ENCODE measurements at places on chromosomes 3 and 15.
A peak's percentile ranks its signal among the peaks of the same experiment; 100 is the strongest.

- no peak for DNase-seq
Measured at GRCh38 chr3:119331661-119332060, 37.5 kb downstream of the ARHGAP31 start.

DNA sequence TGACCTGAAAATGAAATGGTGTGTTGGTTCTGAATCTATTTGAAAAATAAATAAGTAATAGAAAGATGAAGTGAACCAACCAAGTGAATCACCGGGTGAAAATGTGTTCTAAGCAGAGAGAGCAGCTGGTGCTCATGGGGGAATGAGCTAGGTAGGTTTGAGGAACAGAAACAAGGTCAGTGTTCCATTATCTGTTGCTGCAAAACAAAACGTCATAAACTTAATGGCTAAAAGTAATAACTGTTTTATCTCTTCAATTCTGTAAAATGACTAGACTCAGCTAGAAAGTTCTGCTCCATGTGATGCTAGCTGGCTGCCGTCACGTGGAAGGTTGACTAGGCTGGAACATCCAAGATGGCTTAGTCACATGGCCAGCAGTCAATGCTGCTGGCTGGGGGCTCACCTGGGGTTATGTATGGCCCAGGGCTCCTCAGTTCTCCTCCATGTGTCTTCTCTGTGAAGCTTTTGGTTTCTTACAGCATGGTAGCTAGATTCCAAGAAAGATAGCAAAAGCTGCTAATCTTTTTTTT is 13.3 kb upstream of the SH3BP5 start:
- DNase-seq: no peak

DNA sequence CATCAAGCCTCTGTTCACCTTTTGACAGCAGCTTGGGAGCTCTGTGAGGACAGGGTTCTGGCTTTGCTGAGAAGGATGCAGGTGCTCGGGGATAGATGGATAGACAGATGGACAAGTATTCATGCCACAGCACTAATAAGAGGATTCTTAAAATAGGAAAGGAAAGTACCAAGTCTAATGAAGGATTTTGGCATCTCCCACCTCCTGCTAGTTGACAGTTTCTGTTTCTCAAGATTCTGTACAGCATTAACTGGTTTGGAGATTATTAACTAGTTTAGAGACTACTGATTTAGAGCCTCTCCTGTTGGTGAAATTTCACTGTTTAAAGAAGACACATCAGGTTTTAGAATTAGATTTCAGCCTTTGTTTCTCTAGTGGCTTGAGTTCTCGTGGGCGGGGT is 152.3 kb downstream of the CACNA1D start:
- DNase-seq: no peak

- DNase-seq: no peak
Measured at GRCh38 chr3:109643590-109643989, 306.2 kb upstream of the DPPA4 start.

GRCh38 chr15:84904419-84904818 is 20.0 kb downstream of the SLC28A1 start:
- no peak for DNase-seq

DNA sequence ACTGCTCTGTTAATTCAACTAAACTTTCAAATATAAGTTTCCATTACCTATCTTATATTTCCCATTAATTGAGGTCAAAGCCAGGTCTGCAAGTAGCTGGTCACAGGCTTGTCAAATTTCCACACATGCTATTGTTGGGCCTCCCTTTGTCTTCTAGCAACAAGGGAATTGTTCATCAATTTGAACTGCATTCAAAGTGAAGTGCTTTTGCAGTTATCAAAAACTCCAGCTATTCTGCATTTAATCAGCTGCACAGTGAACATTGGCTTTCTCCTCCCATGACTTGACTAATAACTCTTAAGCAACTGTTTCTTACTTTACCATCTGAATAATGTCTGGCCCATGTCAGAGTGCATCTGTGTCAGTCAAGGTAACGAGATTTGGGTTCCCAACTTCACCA is 198.4 kb downstream of the KCNH8 start:
- DNase-seq: no peak

GRCh38 chr3:136671921-136672320 is 80.3 kb downstream of the STAG1 start:
- no peak for DNase-seq

- no peak for DNase-seq
Measured at GRCh38 chr15:23422946-23423708, 23.9 kb downstream of the GOLGA6L2 start.

DNA sequence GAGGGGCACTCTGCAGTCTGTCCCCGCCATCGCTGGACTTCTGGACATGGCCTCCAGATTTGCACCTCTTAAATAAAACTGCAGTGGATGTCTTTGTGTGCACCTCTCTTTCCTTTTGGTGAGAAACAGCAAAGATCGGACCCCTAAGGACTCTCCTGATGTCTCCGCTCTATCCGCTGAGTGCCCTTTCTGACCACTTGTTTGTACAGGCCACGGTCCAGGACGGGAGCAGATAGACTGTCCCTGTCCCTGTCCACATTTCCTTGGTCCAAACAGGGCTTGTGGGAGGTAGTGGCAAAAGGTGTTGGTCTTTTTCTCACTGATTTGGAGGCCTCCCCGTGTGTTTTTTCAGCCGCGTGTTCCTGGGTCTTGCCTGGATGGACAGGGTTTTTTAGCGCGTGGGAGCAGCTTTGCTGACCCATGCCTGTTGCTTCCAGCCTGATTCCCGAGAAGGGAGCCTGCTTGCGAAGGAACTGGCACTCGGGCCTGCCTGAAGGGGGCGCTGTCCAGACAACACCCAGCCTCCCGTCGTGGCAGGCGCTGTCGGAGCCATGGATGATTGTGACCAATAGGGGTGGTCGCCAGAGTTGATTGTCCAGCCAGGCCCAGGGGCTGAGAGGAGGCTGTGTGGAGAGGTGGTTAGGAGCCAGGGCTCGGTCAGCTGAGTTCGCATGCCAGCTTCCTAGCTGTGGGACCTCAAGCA is 13.2 kb upstream of the STAB1 start:
- no peak for DNase-seq

- DNase-seq: peak; percentile 50
Measured at GRCh38 chr3:158672215-158673176, at the start of gene LXN. TSS of gene LXN (minus strand) at chr3:158672648. CDS start at chr3:158672478, 170 bp downstream.

DNA sequence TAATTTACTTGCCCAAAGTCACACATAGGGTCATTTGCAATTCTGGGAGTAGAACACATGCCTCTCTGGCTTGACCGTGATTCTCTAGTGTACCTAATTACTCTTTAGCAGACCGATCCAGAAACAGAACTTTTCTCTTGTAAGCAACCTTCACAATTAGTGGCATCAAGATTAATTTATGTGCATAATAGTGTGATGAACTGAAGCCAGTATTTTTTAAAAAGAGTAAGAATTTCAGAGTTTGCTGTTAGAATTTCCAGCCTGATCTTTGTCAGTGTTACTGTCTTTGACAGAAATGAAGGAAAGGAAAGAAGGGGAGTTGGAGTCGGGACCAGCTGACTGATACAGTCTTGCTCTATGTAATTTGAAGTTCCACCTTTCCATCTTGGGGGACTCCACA is 137.1 kb downstream of the SPATA16 start:
- DNase-seq: no peak

DNA sequence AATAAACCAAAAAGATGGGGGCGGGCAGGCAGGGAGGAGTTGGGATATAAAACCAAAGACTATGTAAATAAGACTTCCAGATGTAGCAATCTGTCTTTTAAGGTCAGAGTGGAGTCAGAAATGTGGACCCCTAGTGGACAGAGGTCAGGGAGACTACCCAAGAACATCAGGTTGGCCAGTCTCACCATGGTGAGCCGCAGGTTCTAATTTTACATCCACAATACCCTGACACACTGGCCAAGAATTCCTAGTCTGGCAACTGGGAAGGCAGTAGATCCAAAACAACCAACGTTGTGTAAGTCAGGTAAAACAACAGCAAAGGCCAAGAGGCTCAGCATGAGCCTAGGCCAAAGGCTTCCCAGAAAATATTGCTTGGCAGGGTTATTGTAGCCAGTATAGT is 203.4 kb downstream of the FOXP1 start:
- DNase-seq: no peak

DNA sequence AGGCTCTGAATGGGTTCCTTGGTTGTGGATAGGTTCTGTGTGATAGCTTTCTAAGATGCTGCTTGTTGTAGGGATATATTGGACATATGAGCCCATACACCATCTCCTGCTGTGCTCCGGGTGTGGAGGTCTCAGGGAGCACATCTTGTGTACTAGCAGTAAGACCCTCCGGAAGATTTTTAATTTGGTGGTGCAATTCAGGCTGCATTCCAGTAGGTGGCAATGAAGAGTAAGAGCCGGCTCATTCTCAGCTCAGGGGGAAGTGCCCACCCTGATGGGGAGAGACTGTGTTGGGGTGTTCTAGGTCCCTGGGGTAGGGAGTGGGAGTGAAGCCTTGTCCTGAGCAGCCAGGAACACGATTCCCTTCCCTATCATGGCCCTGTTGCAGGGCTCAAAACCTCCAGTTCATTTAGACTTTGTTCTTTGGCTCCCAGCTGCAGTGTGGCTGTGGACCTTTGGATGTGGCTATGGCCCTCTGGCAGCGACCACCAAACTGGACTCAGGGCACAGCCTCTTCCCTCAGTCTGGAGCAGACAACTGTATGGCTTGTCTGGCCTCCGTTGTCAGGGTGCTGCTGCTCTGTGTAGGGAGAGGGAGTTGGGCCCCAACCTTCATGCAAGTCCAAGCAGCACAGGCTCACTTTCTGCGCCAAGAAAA is 104.7 kb downstream of the UNC13C start:
- no peak for DNase-seq

DNA sequence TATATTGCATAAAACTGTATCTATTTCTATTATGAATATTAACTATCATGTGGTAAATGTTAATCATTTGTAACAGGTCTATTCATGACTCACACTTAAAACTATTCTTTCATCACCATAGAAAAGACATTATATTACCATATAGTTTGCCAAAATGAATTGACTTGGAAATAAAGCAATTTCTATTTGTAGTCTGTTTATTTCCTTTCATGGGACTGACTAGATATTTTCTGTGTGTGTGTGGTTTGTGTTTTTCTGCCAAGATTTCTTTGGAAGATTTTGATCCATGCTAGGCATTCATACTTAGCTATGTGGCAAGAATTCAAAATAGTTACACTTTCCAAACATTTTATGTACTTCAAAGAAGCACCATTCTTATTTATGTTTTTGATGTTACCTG is 522.5 kb upstream of the AGTR1 start:
- no peak for DNase-seq

GRCh38 chr3:130392266-130392665 is 46.8 kb downstream of the COL6A5 start:
- no peak for DNase-seq

DNA sequence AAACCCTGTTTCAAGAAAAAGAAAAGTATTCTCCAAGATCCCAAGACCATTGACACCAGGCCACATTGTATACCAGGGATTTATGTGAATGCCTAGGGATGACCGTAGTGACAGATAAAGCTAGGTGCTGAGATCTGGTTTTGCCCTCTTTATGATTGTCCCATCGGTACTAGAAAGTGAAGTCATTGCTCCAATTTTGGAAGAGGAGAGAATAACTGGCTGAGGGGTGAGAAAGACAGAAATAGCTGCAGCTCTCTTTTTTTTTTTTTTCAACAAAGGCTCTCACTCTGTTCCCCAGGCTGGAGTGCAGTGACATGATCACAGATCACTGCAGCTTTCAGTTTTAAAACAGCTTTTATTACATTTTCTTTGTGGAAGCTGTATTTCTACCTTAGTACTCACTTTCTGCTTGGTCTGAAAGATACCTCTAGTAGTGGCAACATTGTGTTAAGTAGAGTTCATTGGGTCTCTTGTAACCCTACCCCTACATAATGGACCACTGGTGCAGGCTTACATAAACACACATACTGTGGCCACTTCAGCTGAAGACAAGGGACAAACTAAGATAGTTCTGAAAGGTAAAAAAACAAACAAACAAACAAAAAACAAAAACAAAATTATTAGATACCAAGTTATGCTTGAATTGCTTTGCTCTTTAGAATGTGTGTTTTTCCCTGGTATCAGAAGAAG is 18.0 kb downstream of the ZSCAN29 start:
- DNase-seq: no peak

DNA sequence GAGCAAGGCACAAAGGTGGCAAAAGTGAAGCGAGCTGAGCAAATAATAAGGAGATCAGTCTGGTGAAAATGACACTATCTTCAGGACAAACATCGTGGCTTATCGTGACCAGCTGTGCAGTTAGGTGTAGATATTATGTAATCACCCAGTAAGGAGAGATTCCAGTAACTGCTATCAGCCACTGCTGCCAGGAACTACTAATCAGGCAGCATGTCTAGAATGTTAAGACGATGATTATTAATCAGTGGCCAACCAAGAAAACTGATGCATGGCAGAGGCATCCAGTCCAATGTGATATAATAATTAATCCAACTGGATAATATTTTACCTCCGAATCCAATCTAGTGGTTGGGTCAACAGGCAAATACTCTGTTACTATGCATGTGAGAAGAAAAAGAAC is 252.7 kb upstream of the ZPLD1 start:
- DNase-seq: no peak

- no peak for DNase-seq
Measured at GRCh38 chr3:124783696-124784095, 53.4 kb downstream of the UMPS start.

DNA sequence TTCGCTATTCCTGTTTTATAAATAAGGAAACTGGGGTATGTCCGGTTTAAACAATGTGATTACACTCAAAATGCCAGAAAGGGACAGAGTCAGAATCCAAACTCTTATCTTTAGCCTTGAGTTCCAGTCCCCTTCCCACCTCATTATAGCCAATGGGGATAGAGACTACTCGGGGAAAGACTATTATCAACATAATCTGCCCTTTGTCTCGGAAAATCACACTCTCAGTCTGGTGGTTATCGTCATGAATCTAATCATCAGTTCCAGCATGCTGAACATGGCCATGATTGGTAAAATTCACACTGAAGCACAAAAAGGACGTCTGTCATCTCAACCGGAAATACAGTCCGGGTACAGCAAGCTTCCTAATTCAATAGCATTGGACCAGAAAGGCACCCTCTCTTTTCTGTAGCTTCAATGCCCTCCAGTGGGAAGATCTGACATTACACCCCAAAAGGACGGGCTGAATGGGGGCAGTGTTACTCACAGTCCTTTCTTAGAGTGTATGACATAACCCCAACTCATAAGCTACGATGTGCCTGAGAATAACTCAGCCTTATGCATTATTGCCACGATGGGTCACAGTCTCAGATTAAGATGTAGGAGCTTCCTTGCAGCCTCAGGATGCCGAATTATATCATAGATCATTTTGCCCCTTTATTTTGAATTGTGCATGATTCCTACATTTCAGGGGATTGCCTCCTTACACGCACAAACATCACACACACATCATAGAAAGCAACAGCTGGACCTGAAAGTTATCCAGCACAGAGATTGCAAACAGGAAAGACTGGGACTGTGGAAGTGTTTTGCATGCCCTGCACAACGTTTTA is 390.4 kb upstream of the LMCD1 start:
- DNase-seq: peak; percentile 53
